ENCODE measurements at places on chromosomes 6 and 20. TPM values are rescaled to one million over a fixed set of nuclear protein-coding genes. Genes with fewer than 3 reads are reported as not detected.

MYO6 gene
- total RNA-seq: 107 TPM

PGBD1 gene
- 1.8 TPM for total RNA-seq

KCNQ5 gene
- 2.3 TPM for total RNA-seq

LIN28B gene
- 0.14 TPM for total RNA-seq

IL20RA gene
- total RNA-seq: 15.1 TPM

DNA sequence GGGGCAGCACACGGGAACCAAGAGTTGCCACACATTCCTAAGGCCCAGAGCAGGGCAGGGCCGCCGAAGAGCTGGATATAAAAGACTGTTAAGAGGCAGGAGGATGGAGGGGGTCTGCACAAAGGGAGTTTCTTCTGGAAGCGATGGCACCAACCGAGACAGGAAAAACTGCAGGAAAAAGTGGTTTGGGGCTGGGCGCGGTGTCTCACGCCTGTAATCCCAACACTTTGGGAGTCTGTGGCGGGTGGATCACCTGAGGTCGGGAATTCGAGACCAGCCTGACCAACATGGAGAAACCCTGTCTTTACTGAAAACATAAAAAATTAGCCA is 41.8 kb downstream of the SSR1 start:
- no peak for DNase-seq

DNA sequence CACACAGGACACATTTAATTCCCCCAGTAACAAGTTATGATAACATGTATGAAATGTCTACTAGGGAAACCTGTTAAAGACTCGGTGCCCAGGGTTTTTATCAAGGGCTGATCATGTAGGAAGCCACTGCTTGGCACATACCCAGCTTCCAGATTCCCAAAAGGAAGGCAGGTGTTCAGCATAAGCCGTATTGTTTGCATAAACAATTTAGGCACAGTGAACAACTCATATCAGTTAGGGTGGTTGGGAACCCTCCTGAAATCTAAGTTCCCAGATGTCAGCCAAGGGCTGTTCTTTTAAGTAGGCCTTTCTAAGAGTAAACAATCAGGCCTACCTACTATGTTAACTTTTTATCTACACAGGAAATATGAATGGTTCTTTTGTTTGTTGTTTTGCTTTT is 74.1 kb downstream of the ASXL1 start:
- DNase-seq: no peak

- DNase-seq: no peak
These were observed 1.6 kb upstream of the MED23 start for GRCh38 chr6:131629651-131630050.

GRCh38 chr20:41505184-41505583 is 113.0 kb downstream of the CHD6 start:
- no peak for DNase-seq

DNA sequence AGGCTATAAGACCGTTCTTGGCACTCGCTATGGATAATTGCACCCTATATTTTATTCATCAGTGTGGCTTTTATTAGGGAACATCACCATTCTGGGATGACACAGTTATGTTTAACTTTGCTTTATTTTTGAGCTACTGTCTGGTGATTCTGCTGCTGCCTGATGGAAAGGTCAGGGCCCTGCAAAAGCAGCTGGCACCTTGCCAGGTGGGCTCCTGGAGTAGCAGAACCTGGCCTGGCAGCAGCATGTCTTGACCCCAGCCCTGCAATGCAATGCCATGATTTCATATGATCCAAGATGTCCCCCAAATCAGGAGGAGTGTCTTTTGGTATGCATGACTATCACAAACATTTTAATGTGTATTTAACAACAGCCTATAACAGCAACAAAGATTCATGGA is 228.4 kb upstream of the RSPO3 start:
- DNase-seq: no peak

GRCh38 chr20:32240205-32240604 is 32.5 kb downstream of the POFUT1 start:
- DNase-seq: no peak

DNA sequence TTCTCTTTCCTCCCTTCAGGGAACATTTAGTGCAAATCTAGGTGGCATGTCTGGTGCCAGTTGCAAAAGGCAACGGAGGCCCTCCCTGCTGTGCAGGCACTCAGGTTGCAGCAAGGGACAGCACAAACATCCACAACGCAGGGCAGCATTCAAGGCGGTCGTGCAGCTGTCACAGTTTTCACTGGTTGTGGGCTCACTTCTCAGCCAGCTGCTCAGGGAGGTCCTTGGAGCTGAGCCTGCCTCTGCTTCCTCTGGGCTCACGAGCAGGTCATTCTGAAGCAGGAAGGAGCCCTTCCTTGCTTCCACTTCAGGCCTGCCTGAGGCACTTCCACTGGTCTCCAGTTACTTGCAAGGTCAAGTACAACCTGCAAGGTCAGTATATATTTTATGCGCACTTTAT is 3.8 kb upstream of the NPEPL1 start:
- no peak for DNase-seq

Data from mucosa of gallbladder (tissue), 1 donor.